ENCODE measurements at places on chromosomes 7 and 10.

- DNase-seq: no peak
These were observed 17.3 kb upstream of the ADRB1 start for GRCh38 chr10:114026189-114027040.

DNA sequence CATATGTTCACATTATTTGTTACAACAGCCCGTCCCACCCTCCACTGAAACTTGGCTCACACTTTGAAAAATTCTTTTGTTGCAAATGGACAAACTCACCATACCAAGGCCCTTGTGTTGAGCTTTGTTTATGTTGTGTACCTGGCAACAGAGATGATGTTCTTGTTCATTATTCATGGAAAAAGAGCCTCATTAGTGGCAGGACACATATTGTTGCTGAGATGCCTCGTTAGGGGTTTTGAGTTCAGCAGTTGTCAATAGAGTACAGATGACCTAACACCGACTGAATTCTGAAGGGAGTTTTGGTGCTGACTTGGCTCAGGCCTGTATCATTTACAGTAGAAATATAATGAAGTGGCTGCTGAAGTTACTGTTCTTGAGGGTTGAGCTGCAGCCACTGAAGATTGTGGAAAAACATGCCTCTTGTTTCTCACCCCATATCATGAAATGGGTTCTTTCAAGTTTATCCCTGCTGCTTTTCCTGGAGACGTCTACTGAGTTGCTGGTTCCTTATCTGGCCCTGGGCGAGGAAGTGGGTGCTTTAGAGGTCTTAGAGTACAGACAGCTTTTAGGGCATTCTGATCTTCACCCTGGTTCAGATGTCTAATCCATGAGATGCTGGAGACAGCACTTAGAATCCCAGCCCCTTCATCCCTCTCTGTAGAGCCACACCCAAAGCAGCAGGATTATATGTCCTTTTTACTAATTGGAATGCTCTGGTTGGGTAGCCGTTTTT is 149.7 kb downstream of the WNT2 start:
- DNase-seq: no peak

DNA sequence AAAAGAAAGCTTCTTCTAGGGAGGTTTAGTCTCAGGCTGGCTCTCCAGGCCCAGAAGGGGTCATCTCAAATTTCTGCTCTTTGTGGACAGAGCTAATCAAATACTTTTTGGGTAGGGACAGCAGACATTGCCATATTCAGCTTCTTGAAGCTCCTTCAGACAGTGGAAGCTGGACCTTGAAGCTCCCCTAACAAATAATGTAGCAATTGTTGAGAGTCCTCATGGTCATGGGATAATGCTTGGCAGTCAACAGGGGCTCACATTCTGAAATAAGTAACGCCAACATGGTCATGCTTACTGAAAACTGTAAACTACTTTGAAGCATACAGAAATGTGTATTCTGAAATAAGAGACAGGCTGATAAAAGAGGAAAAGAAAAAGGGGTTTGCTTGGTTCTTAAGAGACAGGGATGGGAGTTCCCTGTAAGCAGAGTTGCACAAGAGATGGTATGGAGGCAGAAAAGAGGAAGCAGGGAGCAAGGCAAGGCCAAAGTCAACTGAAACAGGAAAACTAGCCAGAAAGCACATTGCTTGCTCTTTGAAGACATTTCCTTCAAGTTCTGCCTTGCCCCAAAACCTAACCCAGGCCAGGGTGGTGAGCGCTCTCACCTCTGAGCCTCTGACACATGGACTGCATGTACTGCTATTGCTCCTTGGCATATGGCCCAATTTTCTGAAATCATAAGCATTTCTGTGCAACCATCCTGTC is 53.1 kb upstream of the KMT2E start:
- DNase-seq: no peak

DNA sequence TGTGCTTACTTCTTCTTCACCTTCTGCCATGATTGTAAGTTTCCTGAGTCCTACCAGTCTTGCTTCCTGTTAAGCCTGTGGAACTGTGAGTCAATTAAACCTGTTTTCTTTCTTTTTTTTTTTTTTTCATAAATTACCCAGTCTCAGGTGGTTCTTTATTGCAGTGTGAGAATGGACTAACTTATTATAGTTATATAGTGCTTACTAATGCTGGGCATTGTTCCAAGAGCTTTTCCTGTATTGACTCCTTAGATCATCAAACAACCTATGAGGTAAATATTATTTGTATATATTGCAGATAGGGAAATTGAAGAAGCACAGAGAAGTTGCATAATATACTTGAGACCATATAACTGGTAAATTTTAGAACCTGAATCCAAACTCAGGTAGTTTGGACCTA is 98.1 kb downstream of the MBL2 start:
- no peak for DNase-seq

DNA sequence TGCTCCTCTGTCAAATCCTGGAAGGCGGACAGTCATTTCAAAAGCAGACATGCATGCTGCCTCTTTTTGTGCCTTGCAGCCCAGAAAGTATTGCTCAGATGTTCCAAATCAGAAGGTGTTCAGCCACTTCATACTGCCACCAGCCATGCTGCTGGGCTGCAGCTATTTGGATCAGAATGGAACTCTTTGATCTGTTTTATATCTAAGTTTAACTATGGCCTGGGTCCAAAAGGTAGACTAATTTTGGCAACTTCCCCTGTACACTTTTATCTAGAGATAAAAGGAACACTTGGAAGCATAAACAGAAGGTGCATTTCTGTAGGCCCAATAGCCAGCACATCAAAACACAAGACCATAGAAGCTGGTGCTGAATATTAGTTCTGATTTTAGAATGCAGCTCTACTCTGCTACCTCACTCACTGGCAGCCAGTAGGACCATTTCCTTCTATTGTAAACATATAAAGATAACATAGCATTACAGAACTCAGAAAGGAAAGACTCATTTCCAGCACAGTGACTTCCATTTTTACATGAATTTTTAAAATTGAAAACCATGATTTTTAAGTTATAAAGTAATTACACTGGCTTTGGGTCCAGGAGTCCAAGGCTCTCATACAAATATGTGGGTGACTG is 143.1 kb upstream of the CAV2 start:
- no peak for DNase-seq

GRCh38 chr7:45098983-45099839 is 10.4 kb upstream of the NACAD start:
- DNase-seq: no peak

DNA sequence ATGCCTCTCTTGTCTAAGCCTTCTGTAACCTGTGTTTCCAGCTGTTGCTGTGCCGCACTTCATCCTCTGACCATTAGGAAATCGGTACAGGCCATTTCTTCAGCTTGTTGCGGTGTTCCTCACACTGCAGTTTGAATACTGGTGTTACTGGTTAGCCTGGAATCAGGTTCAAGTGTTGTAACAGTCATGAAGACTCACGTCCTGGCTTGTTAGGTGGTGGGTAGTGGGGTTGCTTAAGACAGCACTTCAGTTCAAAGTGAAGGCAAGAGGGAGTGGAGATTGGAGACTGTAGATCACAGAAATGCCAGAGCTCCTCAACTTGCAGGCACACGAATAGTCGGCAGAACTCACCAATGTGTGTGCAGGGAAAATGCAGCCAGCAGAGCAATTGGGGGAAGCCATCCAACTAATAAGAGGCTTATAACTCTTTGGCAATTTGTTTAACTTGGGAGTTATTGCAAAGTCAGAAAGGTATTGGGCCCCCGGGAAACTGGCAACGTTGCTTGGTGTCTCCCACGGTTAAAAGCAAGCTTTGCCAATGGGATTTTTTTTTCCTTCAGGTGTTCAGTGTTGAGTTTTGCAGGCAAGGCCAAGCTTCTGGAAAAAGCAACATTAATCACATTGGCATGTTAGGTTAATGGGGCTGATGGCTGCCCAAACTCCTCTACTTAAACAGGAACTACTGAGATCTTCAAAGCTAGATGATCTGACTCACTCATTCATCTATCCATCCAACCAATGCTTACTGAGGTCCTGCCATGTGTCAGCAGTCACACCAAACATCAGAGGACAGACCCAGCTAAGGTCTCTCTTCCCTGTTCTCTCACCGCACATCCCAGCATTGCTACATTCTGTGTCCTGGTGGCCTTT is 380.9 kb downstream of the GATA3 start:
- DNase-seq: no peak

- no peak for DNase-seq
These were observed 68.2 kb downstream of the C10orf143 start for GRCh38 chr10:130042381-130042780.

DNA sequence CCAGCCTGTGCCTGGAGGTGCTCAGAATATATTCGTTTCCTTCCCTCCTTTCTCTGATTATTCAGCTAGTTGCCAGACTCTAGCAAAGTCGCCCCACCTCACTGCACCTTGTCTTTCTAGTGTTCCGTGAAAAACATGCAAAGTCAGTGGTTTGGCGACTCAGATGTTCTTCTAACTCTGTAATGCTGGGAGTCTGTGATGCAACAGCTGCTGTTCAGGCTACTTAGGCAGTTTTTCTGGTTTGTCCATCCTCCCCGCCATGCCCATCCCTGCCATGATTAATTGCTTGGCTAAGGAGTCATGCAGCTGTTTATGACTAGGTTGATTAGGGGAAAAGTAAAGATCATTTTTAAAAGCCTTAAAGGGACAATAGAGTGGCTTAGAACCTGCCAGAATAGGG is 99.4 kb downstream of the MTPN start:
- DNase-seq: no peak

DNA sequence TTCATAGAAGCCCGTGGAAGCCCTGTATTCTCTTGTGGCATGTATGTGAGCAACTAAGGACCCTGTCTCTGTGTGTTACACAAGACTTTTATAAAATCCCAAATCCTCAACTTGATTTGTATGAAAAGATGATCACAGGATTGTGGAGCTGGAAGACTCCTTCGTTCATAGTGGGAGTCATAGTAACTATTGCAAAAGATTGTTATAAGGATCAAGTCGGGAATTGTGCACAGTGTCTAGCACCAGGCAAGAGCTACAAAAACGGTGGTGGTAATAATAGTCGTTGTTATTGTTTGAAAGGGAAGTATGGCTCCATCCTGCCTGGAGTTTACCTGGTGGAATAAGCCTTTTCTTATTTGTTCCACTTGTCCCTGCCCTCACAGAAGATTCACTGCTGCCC is 42.8 kb upstream of the MTURN start:
- DNase-seq: no peak

DNA sequence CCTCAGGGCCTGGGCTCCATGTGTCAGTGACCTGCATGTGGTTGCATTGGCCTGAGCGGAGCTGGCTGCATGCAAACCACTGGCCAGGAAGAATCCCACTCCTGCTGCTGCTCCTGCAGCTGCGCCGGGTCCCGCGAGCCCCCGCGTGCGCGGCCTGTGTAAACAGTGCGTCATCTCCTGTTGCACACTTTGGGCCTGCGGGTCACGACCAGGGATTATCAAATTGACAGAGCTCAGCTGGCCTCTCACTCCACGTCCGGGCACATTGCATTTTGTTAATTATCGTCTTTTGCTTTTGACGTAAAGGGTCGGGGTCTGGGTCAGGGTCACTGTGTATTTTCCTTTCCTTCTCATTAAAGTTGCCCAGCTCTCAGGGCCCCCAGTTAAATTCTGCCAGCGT is 132.6 kb downstream of the RGS10 start:
- DNase-seq: no peak

DNA sequence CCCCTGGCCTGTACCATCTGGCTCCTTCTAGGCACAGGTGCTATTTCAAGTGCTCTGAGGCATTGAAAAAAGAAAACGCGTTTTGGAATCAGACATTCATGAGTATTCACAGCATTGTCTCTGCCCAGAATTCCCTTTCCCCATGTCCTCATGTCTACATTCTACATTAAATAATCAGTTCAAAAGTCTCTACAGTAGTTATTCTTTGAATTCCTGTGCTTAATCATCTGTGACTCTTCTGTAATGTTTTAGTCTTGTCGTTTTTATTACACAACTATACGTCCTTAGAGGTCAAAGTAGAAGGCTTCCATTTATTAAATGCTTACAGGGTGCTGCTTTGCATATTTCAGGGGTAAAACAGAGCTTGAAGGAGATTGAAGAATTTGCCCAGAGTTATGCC is 95.7 kb downstream of the BICC1 start:
- DNase-seq: no peak

DNA sequence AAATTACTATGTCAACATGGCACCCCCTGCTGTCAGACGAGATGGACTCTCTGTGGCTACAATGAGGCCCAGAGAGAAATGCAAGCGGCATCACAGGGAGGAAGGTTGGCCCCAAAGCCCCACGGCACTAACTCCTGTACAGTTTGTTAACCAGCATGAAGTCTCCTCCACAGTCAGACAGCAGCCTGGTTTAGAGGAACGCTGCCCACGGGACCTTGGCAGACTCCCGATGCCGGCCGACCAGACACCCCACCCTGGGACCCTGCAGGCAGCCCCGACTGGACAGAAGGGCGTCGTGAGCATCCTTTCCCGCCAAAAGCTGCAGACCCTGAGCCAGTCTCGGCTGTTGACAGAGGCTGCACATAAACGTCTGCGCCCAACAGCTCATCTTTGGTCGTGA is 158.8 kb downstream of the DIP2C start:
- no peak for DNase-seq

GRCh38 chr10:58477122-58477521 is 35.5 kb upstream of the BICC1 start:
- DNase-seq: no peak

- DNase-seq: no peak
These were observed 106.2 kb upstream of the CELF2 start for GRCh38 chr10:10911471-10911921.

DNA sequence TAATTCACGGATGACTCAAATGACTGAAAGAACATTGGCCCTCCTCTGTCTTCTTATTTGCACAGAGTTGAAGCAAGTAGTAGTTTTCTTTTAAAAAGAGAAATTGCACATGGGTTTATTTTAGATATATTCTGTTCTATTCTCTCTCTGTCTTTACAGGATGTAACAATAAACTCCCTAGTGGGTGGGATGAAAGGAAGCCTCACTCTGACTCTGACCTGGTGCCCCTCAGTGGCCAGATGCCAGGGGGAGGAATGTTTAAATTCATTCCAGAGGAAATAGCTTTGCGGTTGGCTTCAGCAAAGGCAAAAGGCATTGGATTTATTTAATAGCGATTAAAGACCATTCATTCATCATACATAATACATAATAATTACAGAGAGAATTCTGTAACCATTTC is 156.4 kb upstream of the MTPN start:
- no peak for DNase-seq

- DNase-seq: no peak
These were observed 141.9 kb downstream of the GRM3 start for GRCh38 chr7:86785641-86786040.

- no peak for DNase-seq
These were observed 28.3 kb upstream of the FIS1 start for GRCh38 chr7:101273206-101273605.

- DNase-seq: no peak
These were observed 49.0 kb upstream of the CALD1 start for GRCh38 chr7:134730411-134730829.

GRCh38 chr10:80471715-80472233 is 17.7 kb downstream of the TSPAN14 start:
- no peak for DNase-seq

GRCh38 chr10:125006188-125006680 is 64.3 kb downstream of the ZRANB1 start:
- no peak for DNase-seq
